Naive thymus-derived CD4-positive, alpha-beta T cell (primary cell): ENCODE measurements at places on chromosomes 5 and 9. TPM values are rescaled to one million over a fixed set of nuclear protein-coding genes. Genes with fewer than 3 reads are reported as not detected.

- H3K36me3 ChIP-seq = no peaks in the 10 kb centered on the region
- H3K27me3 ChIP-seq = no peaks in the 10 kb centered on the region
- no peak overlapping the region for H3K27ac ChIP-seq
- DNase-seq = no peak
Measured at GRCh38 chr9:122179690-122180074, 20.0 kb downstream of the MORN5 start.

DNA sequence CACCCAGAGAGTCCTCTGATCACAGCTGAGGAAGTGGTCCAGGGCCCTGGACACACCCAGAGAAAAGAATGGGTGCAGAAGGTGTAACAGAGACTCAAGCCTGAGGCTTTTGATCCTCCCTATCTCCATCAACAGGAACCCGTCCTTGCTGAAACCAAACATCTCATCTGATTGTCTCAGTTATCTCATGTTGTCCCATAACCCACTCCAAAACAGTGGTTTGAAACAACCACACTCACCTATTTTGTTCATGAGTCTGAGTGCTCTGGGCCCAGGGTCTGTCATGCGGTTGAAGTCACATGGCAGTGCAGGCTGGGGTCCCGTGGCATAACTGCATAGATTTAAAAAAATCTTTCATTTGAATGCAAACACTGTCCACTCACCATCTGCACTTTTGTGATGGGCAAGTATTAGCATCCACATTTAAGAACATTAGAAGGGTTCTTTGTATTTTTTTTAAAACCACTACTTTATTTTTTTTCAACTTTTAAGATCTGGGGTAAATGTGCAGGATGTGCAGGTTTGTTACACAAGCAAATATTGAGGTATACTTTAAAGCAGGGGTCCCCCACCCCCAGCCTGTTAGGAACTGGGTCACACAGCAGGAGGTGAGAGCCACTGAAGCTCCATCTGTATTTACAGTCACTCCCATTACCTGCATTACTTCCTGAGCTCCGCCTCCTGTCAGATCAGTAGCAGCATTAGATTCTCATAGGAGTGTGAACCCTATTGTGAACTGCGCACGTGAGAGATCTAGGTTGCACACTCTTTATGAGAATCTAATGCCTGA is 255.8 kb downstream of the ROR2 start:
- no peak for DNase-seq
- no peaks in the 10 kb centered on the region for H3K36me3 ChIP-seq
- no peak overlapping the region for H3K27ac ChIP-seq
- H3K4me1 ChIP-seq = no peaks in the 10 kb centered on the region
- H3K4me3 ChIP-seq = no peak overlapping the region

DNA sequence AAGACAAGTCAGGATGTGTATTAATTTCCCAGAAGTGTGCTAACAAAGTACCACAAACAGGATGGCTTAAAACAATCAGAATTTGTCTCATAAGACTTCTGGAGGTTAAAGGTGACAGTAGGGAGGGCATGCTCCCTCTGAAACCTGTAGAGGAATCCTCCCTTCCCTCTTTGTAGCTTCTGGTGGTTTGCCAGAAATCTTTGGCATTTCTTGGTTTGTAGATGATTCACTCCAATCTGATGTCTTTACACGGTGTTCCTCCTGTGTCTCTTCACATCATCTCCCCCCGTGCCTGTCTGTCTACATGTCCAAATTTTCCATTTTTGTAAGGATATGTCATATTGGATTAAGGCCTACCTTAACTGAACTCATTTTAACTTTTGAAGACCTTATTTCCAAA is 471.5 kb downstream of the ZNF608 start:
- no peak for DNase-seq
- no peak overlapping the region for H3K4me3 ChIP-seq
- no peak overlapping the region for H3K27ac ChIP-seq

DNA sequence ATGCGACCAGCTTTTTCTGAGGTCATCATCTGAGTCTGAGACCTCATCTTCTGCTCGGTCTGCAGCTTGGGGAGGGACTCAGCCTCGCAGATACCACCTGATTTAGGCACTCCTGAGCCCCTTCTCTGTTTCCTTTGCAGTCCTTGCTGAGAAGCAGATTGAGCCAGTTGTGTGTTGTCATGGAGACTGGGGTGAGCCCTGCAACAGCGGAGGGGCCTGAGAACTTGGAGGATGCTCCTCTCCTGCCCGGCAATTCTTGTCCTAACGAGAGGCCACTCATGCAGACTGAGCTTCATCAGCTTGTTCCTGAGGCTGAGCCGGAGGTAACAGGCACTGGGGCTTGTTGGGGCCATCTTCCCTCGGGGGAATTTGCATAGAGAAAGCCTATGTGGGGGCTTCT is 19.2 kb downstream of the TEX53 start:
- no peak overlapping the region for H3K4me3 ChIP-seq
- DNase-seq = no peak
- H3K27ac ChIP-seq = no peak overlapping the region
- no peaks in the 10 kb centered on the region for H3K4me1 ChIP-seq
- H3K36me3 ChIP-seq = peaks cover 72% of the 10 kb centered on the region

GRCh38 chr9:70117835-70118319 is 74.2 kb downstream of the MAMDC2 start:
- no peaks in the 10 kb centered on the region for H3K4me1 ChIP-seq
- no peaks in the 10 kb centered on the region for H3K27me3 ChIP-seq

DNA sequence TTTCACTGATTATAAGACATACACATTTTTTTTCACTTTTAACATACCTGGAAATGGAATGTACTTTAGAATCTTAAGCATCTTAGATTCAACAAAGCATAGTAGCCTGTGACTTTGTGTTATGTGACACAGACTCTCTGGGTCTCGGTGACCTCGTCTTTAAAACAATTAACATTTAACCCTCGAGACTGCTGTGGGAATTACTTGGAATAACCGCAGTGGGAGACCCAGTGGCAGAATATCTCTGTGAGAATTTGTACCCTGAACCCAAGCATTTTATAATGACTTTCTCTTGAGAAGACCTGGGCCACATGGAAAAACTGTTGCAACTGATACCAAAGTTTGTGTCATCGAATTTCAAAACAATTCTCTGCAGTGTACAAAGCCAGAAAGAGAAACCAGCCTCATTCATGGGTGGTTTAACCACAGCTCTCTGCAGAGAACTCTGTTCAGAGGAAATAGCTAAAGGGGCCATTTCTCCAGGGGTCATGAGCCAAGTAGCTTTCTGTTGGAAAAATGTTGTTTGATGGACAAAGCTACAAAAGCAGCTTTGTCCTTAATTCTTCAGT is 10.0 kb upstream of the RETREG1 start:
- DNase-seq = no peak
- H3K4me1 ChIP-seq = peaks cover 49% of the 10 kb centered on the region
- H3K27ac ChIP-seq = peak overlapping the region; percentile 54

GRCh38 chr9:110115826-110116542 is 92.0 kb downstream of the C9orf152 start:
- H3K4me1 ChIP-seq = no peaks in the 10 kb centered on the region
- no peaks in the 10 kb centered on the region for H3K27me3 ChIP-seq
- H3K36me3 ChIP-seq = no peaks in the 10 kb centered on the region
- H3K4me3 ChIP-seq = no peak overlapping the region
- DNase-seq = no peak

DNA sequence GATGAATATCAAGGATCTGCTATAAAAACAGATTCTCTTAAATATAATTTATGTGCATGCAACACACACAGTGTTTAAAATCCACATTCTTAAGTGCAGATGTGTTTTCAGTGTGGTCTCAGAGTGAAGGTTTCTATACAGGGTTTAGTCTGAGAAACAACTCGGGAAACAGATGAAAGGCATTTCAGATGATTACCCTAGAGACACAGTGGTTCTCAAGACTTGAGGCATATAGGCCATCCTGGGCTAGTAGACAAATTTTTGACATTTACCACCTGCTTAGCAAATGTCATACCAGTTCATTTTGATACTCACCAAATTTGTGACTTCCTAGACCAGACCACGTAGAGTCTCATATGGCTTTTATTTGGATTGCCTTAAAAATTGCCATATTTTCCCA is 216.5 kb downstream of the ARL15 start:
- no peaks in the 10 kb centered on the region for H3K4me1 ChIP-seq
- DNase-seq = no peak
- H3K4me3 ChIP-seq = no peak overlapping the region
- no peaks in the 10 kb centered on the region for H3K36me3 ChIP-seq
- no peaks in the 10 kb centered on the region for H3K27me3 ChIP-seq
- no peak overlapping the region for H3K27ac ChIP-seq

DNA sequence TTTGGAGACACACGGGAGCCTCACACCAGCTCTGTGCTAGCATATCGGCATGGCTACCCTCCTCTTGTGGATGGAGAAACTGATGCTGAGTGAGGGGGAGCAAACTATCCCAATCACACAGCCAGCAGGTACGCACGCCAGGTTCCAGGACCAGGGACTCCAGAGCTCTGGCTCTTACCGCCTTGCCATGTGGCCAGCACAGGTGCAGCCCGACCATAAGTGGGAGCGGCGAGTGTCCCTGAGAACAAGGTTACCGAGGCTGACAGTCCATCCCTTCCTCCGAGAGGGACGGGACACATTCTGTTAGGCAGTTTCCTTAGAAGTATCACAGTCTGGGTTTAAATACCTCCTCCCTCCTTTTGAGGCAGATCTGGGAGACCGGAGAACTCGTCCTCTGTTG is 86.0 kb downstream of the PAX5 start:
- H3K4me3 ChIP-seq = no peak overlapping the region
- H3K36me3 ChIP-seq = no peaks in the 10 kb centered on the region
- H3K4me1 ChIP-seq = no peaks in the 10 kb centered on the region
- H3K27ac ChIP-seq = no peak overlapping the region
- H3K27me3 ChIP-seq = no peaks in the 10 kb centered on the region

DNA sequence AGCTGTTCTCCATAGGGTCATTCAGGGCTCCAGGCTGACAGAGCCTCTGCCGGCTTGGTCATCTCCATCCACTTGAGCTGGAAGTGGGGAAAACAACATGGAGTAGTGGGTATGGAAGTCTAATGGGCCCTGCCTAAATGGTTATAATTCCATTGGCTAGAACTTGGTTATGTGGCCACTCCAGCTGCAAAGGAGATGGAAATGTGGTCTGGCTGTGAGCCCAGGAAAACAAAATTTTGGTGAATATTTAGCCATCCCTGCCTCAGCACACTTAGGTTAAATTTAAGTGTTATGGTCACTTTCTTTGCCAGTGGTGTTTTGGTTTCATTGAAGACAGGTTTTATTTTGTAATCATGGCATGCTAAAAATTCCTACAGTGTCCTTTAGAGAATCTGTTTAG is 112.3 kb downstream of the SMARCA2 start:
- no peak overlapping the region for H3K27ac ChIP-seq
- peaks cover 5% of the 10 kb centered on the region for H3K36me3 ChIP-seq
- DNase-seq = no peak
- H3K4me1 ChIP-seq = peaks cover 9% of the 10 kb centered on the region

DNA sequence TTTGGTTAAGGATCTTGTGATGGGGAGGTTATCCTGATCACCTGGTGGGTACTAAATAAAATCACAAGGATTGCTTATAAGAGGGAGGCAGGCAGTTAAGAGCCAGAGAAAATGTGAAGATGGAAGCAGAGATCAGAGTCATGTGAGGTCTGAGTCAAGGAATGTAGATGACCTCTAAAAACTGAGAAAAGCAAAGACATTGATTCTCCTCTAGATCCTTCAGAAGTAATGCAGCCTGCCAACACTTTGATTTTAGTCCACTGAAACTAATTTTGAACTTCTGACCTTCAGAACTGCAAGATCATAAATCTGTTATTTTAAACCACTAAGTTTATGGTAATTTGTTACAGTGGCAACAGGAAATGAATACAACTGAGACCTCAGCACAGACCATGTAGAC is 499.0 kb downstream of the GADD45G start:
- H3K4me3 ChIP-seq = no peak overlapping the region
- H3K27me3 ChIP-seq = no peaks in the 10 kb centered on the region
- no peaks in the 10 kb centered on the region for H3K36me3 ChIP-seq
- H3K4me1 ChIP-seq = peaks cover 6% of the 10 kb centered on the region
- H3K27ac ChIP-seq = no peak overlapping the region

GRCh38 chr5:159797261-159797970 is 118.9 kb upstream of the ADRA1B start:
- no peaks in the 10 kb centered on the region for H3K36me3 ChIP-seq
- DNase-seq = no peak
- no peaks in the 10 kb centered on the region for H3K27me3 ChIP-seq
- H3K4me3 ChIP-seq = no peak overlapping the region
- H3K27ac ChIP-seq = no peak overlapping the region

- no peak overlapping the region for H3K4me3 ChIP-seq
- H3K36me3 ChIP-seq = no peaks in the 10 kb centered on the region
- DNase-seq = no peak
Measured at GRCh38 chr9:92467511-92467910, 14.8 kb downstream of the ASPN start.

DNA sequence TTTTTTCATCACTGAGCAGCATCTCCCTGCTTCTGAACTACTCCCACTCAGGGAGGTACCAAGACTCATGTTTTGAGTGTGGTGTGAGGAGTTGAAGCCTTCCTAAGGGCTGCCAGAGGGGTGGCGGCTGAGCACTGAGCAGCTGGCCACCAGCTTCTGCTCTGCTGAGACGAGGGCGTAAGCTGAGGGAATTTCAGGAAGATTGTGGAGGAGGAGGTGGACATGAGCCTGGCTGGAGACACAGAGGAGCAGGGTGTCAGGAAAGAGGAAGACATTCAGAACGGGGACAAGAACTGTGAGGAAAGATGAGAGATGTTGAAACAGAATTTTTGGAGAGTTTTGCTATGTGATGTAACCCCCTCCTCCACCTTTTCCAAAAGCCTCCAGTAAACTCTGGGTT is 7.8 kb downstream of the LCP2 start:
- peaks cover 82% of the 10 kb centered on the region for H3K36me3 ChIP-seq
- DNase-seq = no peak
- H3K27me3 ChIP-seq = no peaks in the 10 kb centered on the region
- H3K27ac ChIP-seq = peak overlapping the region; percentile 88

- H3K36me3 ChIP-seq = no peaks in the 10 kb centered on the region
- no peaks in the 10 kb centered on the region for H3K27me3 ChIP-seq
- no peaks in the 10 kb centered on the region for H3K4me1 ChIP-seq
- peak; percentile 29 for DNase-seq
- H3K4me3 ChIP-seq = no peak overlapping the region
Measured at GRCh38 chr9:133184971-133185370, 21.3 kb upstream of the GBGT1 start.

GRCh38 chr9:6356441-6356840 is 28.3 kb downstream of the TPD52L3 start:
- DNase-seq = no peak
- H3K36me3 ChIP-seq = no peaks in the 10 kb centered on the region
- H3K27me3 ChIP-seq = no peaks in the 10 kb centered on the region
- H3K4me3 ChIP-seq = no peak overlapping the region
- H3K27ac ChIP-seq = no peak overlapping the region

- H3K4me3 ChIP-seq = no peak overlapping the region
- DNase-seq = no peak
- no peaks in the 10 kb centered on the region for H3K4me1 ChIP-seq
- no peak overlapping the region for H3K27ac ChIP-seq
- no peaks in the 10 kb centered on the region for H3K27me3 ChIP-seq
Measured at GRCh38 chr5:78905084-78905938, 79.8 kb downstream of the ARSB start.

The TAF11L7 gene
- total RNA-seq = not detected

The GBGT1 gene
- 4.1 TPM for total RNA-seq

The LHX6 gene
- not detected for total RNA-seq
